ENCODE measurements at places on chromosomes 2 and 18. TPM values are rescaled to one million over a fixed set of nuclear protein-coding genes. Genes with fewer than 3 reads are reported as not detected.

The LRATD1 gene
- 2.6 TPM for total RNA-seq

DNA sequence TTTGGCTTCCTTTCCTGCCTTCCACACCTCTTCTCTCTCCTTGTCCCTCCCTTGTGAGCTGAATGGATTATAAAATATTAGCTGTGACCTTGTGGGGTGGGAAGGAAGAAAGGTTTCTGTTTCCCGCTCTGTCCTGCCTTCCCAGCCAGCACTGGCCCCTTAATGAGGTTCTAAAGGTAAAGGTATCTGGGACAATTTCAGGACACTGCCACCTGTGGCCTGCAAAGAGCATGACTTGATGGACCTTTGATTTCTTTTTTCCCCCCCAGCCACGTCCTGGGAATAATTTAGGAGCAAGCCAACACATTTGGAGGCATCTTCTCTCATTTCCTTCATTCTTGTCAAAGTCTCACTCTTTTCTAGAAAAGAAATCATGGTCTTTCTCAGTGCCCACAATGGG is 246.7 kb upstream of the EPAS1 start:
- no peak for DNase-seq
- no peaks in the 10 kb centered on the region for H3K27me3 ChIP-seq
- H3K36me3 ChIP-seq: peaks cover 22% of the 10 kb centered on the region
- H3K4me3 ChIP-seq: no peak overlapping the region
- no peaks in the 10 kb centered on the region for H3K4me1 ChIP-seq

DNA sequence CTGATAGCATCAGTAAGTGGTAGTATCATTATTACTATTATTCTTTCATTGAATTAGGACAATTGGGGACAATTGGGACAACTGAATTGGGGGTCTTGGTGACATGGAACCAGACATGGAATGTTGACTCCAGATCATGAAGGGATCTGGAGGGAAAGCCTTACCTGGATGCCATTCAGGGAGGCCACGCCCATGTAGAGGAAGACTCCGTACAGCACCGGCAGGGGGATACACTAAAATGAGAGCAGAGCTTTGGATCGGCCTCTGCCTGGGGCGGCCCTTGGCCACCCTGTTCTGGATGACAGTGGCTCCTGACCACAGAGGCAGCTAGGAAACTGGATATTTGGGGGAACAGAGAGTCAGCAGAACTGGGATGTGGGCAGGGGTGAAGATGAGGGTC is 29.2 kb downstream of the MTHFD2 start:
- H3K4me3 ChIP-seq: no peak overlapping the region
- no peak overlapping the region for H3K27ac ChIP-seq
- DNase-seq: no peak
- no peaks in the 10 kb centered on the region for H3K27me3 ChIP-seq

GRCh38 chr2:70658476-70658875 is 104.8 kb upstream of the TGFA start:
- H3K36me3 ChIP-seq: no peaks in the 10 kb centered on the region
- no peak overlapping the region for H3K27ac ChIP-seq
- no peak overlapping the region for H3K4me3 ChIP-seq
- H3K27me3 ChIP-seq: peaks cover 64% of the 10 kb centered on the region

DNA sequence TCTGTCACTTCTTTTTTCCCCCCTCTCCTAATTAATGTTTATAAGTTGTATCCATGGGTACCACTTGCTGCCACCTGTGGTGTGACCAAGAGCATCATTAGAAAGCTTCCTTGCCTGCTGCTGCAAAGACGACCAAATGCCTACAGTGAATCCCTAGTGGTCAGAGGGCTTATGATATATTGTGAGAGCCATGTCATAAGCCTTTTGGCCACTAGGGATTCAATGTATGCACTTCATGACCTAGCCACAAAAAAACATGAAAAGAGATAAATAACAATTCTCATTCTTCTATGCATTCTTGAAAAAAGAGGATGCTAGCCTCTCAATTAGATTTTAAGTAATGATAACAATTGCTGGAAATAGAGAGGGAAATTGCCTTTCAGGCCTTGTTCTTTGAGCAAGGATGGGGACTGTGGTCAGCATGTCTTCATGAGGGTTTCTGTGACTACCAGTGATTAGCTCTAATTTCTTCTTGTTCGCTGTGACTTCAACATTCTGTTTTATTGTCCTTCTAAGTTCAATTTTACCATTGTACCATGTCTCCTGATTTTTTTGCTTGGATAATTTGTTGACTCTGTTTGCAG is 435.3 kb downstream of the TGIF1 start:
- H3K27me3 ChIP-seq: no peaks in the 10 kb centered on the region
- H3K27ac ChIP-seq: no peak overlapping the region
- no peaks in the 10 kb centered on the region for H3K36me3 ChIP-seq

GRCh38 chr18:52791321-52791720 is 451.3 kb downstream of the DCC start:
- no peaks in the 10 kb centered on the region for H3K4me1 ChIP-seq
- no peak overlapping the region for H3K4me3 ChIP-seq
- H3K27me3 ChIP-seq: no peaks in the 10 kb centered on the region
- DNase-seq: no peak
- H3K36me3 ChIP-seq: peaks cover 3% of the 10 kb centered on the region
